ENCODE measurements at places on chromosomes 4 and X. TPM values are rescaled to one million over a fixed set of nuclear protein-coding genes. Genes with fewer than 3 reads are reported as not detected.

DNA sequence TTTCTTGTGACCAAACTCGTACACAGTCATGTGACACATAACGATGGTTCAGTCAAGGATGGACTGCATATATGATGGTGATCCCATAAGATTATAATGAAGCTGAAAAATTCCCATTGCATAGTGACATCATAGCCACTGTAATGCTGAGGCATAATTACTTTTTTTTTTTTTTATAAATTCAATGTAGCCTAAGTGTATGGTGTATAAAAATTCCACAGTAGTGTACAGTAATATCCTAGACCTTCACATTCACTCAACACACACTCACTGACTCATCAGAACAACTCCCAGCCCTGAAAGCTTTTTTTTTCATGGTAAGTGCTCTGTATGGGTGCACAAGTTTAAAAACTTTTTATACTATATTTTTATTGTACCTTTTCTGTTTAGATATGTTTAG lies 105.0 kb downstream of the AREG start:
- no peaks in the 10 kb centered on the region for H3K4me1 ChIP-seq
- H3K27ac ChIP-seq = no peak overlapping the region
- H3K4me3 ChIP-seq = no peak overlapping the region
- no peaks in the 10 kb centered on the region for H3K36me3 ChIP-seq
- no peak for DNase-seq
- H3K27me3 ChIP-seq = no peaks in the 10 kb centered on the region

- H3K4me1 ChIP-seq = no peaks in the 10 kb centered on the region
- DNase-seq = no peak
- H3K4me3 ChIP-seq = peak overlapping the region; percentile 57
- H3K27ac ChIP-seq = peak overlapping the region; percentile 79
- no peaks in the 10 kb centered on the region for H3K27me3 ChIP-seq
Measured at GRCh38 chr4:53378171-53378482, 686 bp downstream of the FIP1L1 start.

DNA sequence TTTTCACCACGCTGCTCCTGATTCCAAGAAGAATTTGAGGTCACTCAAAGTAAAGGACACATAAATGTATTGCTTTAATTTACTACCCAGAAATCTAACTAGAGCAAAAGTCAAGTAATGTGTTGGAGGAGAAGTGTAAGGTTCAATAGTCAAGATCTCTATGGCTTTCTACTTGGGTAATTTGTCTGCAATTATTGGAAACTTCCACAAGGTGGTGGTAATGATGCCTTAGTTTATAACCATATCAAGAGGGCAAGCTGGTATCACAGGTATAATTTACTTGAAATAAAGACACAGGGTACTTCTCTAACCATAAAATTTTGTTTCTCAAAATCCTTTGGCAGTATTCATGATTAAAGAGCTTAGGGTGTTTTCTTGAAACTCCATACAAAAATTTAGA lies 10.2 kb upstream of the GRIA3 start:
- H3K27me3 ChIP-seq = no peaks in the 10 kb centered on the region
- H3K4me3 ChIP-seq = no peak overlapping the region
- H3K36me3 ChIP-seq = no peaks in the 10 kb centered on the region
- no peaks in the 10 kb centered on the region for H3K4me1 ChIP-seq

The CDS1 gene
- total RNA-seq = 0.59 TPM

The ADH1B gene
- total RNA-seq = 684 TPM
